Hepatocyte (in vitro differentiated cells): ENCODE measurements at places on chromosomes 6 and 20. TPM values are rescaled to one million over a fixed set of nuclear protein-coding genes. Genes with fewer than 3 reads are reported as not detected.

The MEP1A gene
- total RNA-seq: 93.4 and 94.2 TPM in 2 replicates

The CFB gene
- 190 and 199 TPM in 2 replicates for total RNA-seq

DNA sequence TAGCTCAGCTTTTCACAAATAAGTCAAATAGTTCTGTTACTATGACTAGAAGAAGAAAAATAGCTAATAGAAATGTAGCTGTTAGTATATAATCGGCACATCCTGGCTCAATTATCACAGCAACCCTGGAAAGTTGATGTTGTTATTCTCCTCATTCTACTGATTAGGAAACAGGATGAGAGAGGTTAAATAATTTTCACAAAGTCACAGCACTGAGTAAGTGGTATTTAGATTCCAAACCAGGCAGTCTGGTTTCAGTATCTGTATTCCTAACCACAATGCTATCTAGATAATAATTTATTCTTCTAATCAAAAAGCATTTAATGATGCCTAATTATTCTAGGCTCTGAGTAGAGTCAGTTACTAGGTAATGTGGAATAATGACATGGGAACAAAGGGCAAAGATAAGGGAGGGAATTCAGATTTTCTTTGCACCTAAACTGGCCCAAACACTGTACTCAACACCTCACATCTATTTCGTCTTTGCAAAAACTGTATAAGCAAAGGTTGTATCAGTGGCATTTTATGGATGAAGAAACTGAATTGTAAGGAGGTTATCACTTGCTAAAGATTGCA, 51.3 kb downstream of the PDE7B start:
- DNase-seq: no peak
- no peaks in the 10 kb centered on the region for H3K27me3 ChIP-seq
- peak overlapping the region; percentile 72 for H3K27ac ChIP-seq
- H3K4me1 ChIP-seq: no peaks in the 10 kb centered on the region

GRCh38 chr6:48994811-48995210, 468.2 kb downstream of the MMUT start:
- H3K36me3 ChIP-seq: no peaks in the 10 kb centered on the region
- no peak overlapping the region for H3K27ac ChIP-seq
- no peak for DNase-seq
- H3K4me1 ChIP-seq: no peaks in the 10 kb centered on the region

DNA sequence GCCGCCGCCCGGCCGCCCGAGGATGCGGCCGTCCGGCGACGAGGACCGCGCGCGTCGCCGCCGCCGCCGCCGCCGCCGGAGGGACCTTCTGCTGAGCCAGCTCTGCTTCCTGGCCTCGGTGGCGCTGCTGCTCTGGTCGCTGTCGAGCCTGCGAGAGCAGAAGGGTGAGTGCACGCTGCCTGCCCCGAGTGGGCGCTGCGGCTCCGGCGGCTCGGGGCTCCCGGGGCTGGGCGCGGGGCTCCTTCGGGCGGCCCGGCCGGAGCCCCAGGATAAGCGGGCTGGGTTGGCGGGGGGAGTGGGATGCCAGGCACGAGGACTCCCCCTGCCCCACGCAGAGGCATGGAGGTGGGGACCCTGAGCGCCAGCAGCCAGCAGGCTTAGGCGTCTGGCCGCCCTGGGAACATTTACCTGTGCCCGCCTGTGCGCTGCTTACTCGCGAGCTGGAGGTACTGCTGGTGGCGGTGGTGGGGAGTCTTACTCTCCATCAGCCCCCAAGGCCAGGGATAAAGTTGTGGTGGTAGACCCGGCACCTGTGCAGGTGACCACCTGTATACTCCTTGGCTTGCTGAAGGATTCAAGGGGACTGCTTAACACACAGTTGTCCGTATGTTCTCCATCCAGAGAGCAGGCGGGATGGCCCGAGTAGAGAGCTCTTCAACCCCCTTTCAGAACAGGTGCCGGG, 520 bp downstream of the SLC24A3 start:
- peaks cover 4% of the 10 kb centered on the region for H3K4me1 ChIP-seq
- H3K27ac ChIP-seq: no peak overlapping the region
- peak; percentile 86 for DNase-seq
- no peaks in the 10 kb centered on the region for H3K36me3 ChIP-seq
- peak overlapping the region; percentile 33 for H3K4me3 ChIP-seq

DNA sequence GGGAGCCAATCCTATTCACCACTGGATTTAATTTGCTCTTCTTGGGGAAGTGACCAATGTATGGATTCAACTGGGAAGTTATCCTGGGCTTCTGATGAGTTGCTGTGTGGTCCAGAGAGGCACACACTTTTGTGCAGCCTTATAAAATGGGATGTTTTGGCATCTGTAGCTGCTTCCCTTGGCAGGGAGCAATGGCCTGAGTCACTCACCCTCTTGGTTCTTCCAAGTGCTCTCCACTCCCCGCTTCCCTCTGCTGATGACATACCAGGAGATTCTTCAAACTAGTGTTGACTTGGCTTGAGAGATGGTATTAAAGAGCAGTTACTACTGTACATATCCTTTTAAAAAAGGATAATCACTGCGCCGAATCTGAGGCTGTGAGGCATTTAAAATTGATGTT, 105.8 kb downstream of the JARID2 start:
- no peak overlapping the region for H3K4me3 ChIP-seq
- H3K27me3 ChIP-seq: no peaks in the 10 kb centered on the region
- H3K27ac ChIP-seq: no peak overlapping the region
- no peak for DNase-seq
- no peaks in the 10 kb centered on the region for H3K36me3 ChIP-seq
- H3K4me1 ChIP-seq: no peaks in the 10 kb centered on the region

DNA sequence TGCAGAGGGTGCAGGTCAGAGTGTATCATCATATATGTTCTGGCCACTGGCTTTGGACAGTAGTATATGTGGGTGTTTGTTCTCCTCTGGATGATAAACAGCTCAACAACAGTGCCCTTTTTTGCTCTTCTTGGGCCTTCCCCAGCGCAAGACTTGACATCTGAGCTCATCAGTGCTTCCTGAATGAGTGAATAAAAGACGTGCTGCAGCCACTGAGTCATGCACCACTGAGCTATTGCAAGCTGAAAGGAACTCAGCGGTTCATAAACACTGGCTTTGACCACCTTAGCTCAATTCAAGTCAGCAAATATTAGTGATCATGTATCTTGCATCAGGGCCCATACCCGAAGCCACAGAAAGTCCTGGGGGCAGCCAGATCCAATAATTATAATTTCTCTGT, 105.3 kb upstream of the KCNG1 start:
- no peaks in the 10 kb centered on the region for H3K27me3 ChIP-seq
- DNase-seq: no peak
- no peaks in the 10 kb centered on the region for H3K36me3 ChIP-seq
- H3K27ac ChIP-seq: no peak overlapping the region

DNA sequence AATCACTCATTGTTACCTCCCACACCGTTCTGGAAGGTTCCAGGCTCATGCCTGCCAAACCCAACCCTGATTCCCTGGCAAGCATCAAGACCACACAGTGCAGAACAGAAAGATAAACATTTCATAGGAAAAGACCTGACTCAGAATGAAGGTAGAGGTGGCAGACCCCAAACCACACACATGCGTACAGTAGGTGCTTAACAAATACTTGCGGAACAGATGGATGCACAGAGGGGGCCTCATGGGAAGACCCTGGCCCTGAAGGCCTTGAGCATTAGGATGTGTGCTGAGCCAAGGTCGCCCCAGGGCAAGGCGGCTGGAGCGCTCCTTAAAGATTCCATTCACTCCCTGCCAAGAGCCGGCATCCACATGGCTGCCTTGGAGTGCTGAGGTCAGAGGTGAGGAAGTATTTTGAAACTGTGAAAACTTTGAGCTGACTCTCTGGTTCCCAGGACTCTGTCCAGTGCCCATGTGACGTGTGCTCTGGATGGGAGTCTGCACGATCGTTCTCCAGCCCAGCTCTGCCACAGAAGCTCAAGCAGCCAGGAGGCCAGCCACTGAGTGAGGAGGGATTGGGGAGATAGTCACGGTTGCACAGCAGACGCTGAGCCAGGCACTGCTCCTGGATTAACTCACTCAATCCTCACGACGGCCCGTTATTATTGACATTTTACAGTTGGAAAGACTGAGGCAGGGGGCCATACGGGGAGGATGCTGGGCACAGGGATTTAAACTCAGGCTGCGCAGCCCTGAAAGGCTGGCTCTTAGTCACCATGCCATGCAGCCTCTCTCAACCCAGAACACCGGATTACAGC, 65.5 kb upstream of the AFDN start:
- H3K27ac ChIP-seq: peak overlapping the region; percentile 81
- peaks cover 20% of the 10 kb centered on the region for H3K4me1 ChIP-seq
- no peaks in the 10 kb centered on the region for H3K27me3 ChIP-seq
- no peak overlapping the region for H3K4me3 ChIP-seq

DNA sequence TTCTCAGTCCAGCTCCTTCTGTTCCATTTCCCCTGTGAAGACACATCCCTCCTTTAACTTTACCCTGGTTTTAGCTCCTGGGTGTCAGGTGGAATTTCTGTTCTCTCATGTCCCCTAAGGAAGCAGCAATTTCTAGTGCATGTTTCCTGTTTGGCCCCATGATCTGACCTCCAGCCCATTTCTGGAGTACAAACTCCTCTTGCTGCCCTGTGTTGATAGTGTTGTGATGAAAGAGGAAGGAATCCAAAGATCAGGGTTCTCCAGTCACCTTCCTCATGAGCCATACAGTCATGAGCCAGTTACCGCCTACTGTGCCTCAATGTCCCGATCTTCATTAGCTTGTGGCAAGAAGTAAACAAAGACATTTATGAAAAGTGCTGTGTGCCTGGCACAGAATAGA, 97.4 kb downstream of the PHACTR1 start:
- no peaks in the 10 kb centered on the region for H3K4me1 ChIP-seq
- no peaks in the 10 kb centered on the region for H3K36me3 ChIP-seq
- H3K27me3 ChIP-seq: no peaks in the 10 kb centered on the region
- H3K27ac ChIP-seq: no peak overlapping the region
